ENCODE measurements at places on chromosomes 5 and 9.

- no peak for DNase-seq
Observed at GRCh38 chr5:99706160-99706559, 777.4 kb upstream of the CHD1 start.

GRCh38 chr5:4514067-4514648 lies 626.0 kb upstream of the ADAMTS16 start:
- no peak for DNase-seq

GRCh38 chr9:115232181-115232774 lies 114.3 kb upstream of the TNC start:
- no peak for DNase-seq

GRCh38 chr9:125949703-125950460 lies 202.7 kb downstream of the PBX3 start:
- no peak for DNase-seq

DNA sequence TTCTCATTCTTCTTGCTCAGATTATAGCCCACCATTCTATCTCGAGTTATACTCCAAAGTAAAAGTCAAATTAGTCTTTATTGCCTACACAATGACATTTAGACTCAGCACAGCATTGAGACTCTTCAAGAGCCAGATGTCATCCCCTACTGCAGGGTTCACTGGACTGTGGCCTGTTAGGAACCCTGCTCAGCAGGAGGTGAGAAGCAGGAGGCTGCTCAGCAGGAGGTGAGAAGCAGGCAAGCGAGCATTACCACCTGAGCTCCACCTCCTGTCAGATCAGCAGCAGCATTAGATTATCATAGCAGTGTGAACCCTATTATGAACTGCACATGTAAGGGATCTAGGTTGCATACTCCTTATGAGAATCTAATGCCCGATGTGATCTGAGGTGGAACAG lies 12.7 kb upstream of the LIFR start:
- no peak for DNase-seq

- no peak for DNase-seq
Observed at GRCh38 chr5:115788440-115788839, 28.0 kb downstream of the CDO1 start.
